ENCODE measurements at places on chromosomes 5 and 9. TPM values are rescaled to one million over a fixed set of nuclear protein-coding genes. Genes with fewer than 3 reads are reported as not detected.

DNA sequence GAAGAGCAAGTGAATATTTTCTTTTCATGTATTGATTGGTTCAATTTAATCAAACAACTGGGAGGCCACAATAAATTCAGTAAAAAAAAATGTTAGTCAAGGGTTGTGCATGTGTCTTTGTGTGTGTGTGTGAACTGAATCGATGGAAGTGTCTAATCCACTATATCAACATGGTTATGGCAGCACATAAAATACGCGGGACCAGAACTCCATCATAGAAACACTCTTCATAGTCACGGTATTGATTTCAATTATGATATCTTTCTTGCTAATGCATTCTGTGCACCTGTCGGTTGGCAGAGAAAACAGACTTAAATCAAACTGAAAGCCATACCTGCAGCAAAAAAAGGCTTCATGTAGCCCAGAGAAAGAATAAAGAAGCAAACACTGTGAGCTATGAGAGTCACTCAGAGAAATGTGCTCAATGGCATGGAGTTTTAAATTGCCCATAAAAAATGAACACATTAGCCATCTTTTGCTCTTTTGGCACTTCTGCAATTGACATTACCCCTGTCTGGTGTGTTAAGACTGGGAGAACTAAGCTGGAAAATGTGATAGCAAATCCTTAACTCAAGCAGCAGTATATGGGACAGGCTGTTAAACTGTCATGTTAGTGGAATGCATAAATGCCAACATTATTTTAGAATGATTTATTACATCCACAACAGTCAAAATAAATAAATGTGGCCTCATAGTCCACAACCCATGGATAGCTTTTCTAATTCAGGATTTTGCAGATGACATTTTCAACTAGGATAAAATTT lies 642.4 kb upstream of the C9orf72 start:
- no peak for DNase-seq

FUBP3 gene
- polyA plus RNA-seq, result 79.9 TPM

GRCh38 chr5:89276566-89277305 lies 393.8 kb upstream of the MEF2C start:
- no peak for DNase-seq

SLC27A6 gene
- polyA plus RNA-seq, result 1.3 TPM

GRCh38 chr5:135996611-135997010 lies 32.2 kb upstream of the TGFBI start:
- DNase-seq, result no peak

ZDHHC11B gene
- polyA plus RNA-seq, result 7.7 TPM

DNA sequence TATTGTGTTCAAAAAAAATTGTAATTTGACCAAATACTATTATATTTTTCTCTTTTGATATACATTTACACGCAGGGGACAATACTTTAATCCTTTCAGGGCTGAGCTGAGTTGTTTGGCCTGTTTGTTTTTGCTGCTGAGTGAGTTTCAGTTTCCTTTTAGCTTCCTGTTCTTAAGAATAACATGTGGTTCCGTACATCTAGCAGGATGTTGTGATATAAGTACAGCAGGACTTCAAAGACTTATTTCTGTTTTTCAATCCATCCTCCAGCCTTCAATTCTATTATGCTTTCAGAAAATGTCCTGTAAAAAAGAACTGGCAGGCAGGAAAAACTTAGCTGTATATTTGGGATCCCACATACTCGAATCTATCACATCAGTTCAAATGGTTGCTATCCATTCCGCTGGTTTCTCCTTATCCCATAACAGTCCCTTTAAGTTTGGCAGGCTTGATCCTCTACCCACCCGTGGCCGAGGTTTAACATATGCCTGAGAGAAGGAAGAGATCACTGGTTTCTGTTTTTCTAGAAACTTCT lies 1037.3 kb upstream of the ACO1 start:
- no peak for DNase-seq

DNA sequence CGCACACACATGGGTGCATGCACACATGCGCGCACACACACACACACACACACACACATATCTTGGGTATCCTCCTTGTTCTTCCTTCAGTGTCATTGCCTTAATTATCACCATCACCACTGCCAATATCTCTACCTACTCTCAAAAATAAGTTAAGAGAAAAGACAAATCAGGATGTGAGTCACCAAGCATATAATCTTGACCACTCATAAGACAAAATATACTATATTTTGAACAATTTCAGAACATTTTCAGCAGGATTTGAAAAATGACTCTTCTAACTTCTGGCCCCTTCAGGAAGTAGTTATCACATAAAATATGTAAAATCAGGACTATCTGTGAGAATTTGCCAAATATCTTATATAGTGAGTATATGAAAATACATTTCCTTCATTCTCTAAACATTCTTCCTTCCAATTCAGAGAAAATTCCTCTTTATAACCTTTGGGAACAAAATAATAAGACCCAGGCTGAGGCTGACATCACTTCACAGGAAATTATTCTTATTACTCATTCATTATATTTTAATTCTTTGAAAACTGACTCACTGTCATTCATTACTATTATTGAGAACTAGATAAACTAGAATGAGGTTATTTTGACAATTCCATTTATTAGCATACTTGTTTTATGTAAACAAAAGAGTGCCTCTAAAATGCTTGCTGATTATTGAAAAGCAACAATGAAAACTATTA lies 772.0 kb upstream of the ACO1 start:
- DNase-seq, result no peak

GRCh38 chr9:14687042-14687719 lies 6.1 kb downstream of the ZDHHC21 start:
- DNase-seq, result no peak

GRCh38 chr9:25703701-25704357 lies 25.6 kb upstream of the TUSC1 start:
- DNase-seq, result no peak

DNA sequence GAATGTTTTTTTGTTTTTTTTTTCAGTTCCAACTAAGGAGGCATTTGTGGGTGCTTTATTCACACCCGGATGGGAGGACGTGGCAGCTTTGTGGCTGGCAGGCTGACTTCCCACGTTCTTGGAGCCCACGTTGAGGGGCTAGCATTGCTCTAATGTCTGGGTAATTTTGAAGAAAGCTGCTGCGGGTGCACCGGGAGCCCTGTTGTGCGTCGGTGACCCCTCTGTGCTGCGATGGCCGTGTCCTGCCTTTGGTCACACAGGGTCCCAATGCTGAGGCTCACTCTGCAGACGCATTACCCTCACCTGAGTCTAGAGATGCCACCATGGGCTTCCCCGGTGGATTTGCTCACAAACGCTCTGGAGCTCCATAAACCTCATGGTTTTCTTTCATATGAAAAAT lies 34.2 kb downstream of the NDUFS6 start:
- DNase-seq, result no peak

GRCh38 chr9:129675620-129676019 lies 10.2 kb downstream of the PRRX2 start:
- DNase-seq, result no peak

DNA sequence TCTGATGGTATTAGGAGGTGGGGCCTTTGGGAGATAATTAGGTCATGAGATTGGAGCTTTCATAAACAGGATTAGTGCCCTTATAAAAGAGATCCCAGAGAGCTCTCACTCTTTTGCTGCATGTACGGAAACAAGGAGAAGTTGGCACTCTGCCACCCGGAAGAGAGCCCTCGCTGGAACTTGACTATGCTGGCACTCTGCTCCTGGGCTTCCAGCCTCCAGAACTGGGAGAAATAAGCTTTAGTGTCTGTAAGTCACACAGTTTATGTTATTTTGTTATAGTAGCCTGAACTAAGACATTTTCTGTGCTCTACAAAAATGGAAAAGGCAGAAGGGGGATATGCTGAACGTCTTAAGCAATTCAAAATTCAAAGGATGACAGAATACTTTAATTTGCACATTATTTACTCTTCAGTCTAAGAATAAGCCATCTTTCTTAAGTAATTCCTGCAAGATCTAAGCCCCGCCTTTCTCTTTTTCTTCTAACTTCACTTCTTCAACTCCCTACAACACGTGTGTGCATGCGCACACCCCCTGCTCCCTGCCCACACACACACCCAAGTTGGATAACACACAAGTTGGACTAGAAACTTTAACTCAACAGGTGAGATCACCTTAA lies 17.3 kb downstream of the NFIB start:
- DNase-seq, result no peak

DNA sequence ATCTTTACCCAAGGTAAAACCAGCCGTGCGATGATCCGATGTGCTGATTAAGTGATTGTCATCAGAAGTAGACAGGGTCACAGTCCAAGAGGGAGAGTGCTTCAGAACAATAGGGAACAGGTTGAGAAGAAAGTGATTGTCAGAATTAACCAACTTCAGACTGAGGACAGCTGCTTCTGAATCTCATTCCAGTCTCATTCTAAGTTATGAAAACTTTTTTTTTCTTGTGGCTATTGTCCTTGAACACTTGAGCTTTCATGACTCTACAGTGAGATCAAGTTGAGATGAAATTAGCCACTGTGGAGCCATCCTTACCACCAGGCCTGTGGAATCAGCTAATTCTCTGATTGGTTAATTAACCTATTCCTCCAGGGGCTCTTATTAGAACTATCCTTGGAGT lies 159.9 kb upstream of the WWC1 start:
- DNase-seq, result no peak

GRCh38 chr5:134328619-134329018 lies 38.4 kb downstream of the CDKL3 start:
- no peak for DNase-seq

DNA sequence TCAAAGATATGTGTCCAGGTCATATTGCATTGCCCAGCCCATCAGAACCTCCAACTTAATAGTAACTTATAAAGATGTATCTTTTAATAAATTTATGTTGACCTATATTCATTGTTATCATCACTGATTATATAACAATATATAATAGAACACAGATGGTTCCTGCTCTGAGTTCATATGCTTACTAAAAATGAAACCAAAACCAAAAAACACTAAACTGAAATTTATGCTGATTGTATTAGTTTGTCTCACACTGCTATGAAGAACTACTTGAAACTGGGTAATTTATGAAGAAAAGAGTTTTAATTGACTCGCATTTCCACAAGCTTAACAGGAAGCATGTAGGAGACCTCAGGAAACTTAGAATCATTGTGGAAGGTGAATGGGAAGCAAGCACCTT lies 462.5 kb upstream of the TYRP1 start:
- DNase-seq, result no peak

- no peak for DNase-seq
These were observed 37.2 kb upstream of the COL15A1 start for GRCh38 chr9:98906273-98907040.

- DNase-seq, result no peak
These were observed 319.9 kb upstream of the PTGER4 start for GRCh38 chr5:40359832-40360231.

GRCh38 chr9:136010615-136011361 lies 49.6 kb upstream of the UBAC1 start:
- no peak for DNase-seq

PAM gene
- polyA plus RNA-seq, result 255 TPM

DNA sequence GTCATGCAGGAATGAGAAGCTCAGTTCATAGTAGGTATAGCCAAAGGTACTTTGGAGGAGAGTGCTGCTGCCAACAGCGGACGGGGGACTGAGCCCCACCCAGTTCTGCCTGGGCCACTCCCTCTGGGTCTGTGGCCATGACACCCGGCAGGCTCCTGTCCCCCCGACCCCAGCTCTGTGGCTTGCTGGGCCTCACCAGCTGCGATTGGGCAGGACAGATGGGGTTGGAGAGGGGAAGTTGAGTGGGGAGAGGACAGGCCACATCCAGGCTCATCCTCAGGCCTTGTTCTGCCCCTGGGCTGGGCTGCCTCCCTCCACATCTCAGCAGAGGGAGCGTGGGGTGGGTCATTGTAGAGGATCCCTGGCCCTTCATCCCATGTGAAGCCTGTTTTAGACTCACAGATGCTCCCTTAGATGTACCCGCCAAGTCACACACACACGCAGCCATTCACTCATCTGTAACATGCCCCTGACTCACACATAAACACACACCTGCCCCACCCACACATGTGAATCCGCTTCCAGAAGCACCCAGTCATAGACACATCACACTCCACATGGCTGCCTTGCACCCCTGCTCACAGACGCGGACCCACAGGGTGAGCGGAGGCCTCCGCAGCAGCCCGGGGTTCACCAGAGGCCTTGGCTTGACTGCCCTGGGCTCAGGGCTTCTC lies 48.8 kb downstream of the NTNG2 start:
- no peak for DNase-seq

GRCh38 chr9:123948286-123948685 lies 18.4 kb upstream of the DENND1A start:
- DNase-seq, result no peak

- DNase-seq, result no peak
These were observed 112.2 kb downstream of the MRPL36 start for GRCh38 chr5:1687301-1687970.

AIF1L gene
- 21.4 TPM for polyA plus RNA-seq

DNA sequence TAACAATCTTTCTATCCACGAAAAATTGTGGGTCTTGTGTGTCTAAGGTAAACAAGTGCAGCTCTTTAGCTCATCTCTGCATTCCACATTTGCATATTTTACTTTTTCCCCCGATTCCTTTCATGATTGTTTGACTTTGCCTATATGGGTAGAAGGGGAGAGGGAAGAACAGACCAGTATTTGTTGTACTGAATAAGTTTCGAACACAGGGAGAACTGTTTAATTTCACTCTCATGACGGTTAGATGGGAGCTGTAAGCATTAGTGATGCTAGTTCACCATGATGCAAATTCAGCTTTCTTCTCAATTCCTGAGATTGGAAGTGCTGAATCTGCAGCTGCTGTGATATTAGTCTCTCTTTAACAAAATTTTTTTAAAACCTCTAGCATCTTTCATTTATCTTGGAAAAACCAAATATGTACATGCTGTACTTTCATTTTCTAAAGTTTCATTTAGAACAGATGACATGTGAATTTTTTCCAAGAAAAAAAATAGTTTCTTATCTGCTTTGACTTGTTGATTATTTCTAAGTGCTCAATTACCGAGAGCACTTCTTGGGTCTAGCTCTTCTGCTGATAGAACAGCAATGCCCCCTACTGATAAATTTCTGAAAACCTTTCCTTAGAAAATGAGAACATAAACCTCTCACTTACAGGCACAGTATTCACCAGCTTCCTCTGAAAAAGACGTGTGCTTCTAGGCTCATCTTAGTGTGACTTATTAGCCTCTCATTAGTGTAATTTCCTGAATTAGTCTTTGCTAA lies 149.5 kb downstream of the BAAT start:
- peak; percentile 37 for DNase-seq

DNA sequence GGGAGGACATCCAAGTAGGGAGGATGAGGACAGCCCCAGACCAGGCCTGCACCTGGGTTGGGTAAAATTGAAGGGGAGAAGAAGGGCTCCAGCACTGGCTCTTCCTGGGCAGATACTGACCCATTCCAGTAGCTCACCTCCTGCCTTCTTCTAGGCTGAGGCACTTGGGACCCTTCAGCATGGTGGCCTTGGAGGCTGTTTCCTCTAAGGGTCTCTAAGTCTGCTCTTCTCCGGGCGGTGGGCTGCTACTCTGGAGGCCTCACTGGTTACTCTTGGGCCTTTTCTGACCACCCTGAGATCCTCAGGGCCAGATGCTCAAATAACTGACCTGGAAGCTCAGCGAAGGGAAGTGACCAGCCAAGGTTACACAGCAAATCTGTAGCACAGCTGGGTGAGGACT lies 2.8 kb upstream of the TIFAB start:
- no peak for DNase-seq

GRCh38 chr5:169861934-169862333 lies 118.4 kb downstream of the INSYN2B start:
- DNase-seq, result no peak

GRCh38 chr9:100099722-100100042 lies 639 bp downstream of the INVS start:
- peak; percentile 19 for DNase-seq

GRCh38 chr5:159135896-159136531 lies 36.3 kb upstream of the EBF1 start:
- no peak for DNase-seq

CDH9 gene
- polyA plus RNA-seq, result 19.9 TPM
